ENCODE measurements at places on chromosomes 7 and 10.

DNA sequence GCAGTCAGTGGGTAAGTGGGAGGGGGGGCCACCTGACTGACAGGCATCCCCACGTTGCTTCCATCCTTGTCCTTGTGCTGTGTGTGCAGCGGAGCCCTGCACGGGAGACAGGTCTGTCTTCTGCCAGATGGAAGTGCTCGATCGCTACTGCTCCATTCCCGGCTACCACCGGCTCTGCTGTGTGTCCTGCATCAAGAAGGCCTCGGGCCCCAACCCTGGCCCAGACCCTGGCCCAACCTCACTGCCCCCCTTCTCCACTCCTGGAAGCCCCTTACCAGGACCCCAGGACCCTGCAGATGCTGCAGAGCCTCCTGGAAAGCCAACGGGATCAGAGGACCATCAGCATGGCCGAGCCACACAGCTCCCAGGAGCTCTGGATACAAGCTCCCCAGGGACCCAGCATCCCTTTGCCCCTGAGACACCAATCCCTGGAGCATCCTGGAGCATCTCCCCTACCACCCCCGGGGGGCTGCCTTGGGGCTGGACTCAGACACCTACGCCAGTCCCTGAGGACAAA is 24.8 kb downstream of the TBATA start:
- no peak for DNase-seq

DNA sequence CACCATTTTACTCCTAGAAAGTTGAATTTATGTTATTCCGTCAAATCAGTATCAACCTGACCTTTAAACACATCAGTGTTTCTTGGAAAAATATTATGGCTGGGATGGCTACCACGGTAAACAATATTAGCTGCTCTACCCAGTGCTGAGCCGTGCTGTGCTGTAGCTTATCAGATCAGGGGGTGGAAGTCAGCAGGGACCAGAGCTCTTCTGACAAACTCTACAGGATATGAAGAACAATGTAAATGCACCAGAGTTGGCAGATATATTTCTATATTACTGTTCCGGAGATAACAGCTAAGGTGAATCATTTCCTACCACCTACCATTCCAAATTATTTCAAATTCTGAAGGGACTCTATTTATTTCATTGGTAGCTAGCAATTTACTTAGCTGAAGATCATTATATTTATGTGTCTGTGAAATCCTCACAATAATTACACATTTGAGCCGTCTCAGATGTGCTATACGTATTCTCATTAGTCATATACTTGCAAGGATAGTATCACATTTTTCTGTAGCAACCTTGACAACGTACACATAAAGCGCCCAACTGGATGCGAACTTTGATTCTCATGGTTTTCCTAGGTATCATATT is 76.5 kb downstream of the TEX36 start:
- no peak for DNase-seq

DNA sequence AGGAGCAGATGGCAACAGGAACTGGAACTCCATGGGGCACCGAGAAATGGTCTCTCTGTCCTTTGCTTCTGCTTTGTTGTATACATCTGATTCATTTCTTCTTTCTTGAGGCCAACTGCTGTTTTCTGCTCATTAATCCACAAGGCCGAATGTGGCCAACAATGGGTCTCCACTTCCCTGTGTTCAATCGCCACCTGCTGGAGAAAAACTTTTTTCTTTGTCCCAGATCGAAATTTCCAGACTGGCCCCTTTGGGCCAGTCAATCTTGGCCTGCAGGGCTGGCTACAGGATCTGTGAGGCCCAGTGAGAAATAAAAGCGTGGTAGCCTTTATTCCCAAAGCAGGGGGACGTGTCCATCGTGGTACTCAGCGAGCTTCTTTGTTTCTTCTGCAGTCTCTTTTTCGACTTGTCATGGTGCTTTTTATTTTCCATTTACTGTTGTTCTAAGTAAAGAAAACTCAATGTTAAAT is 58.8 kb downstream of the PARP12 start:
- peak; percentile 3 for DNase-seq

GRCh38 chr7:116957874-116958273 is 4.6 kb downstream of the ST7 start:
- DNase-seq, result no peak

- no peak for DNase-seq
Measured at GRCh38 chr7:74598558-74598957, 59.0 kb upstream of the GTF2I start.

DNA sequence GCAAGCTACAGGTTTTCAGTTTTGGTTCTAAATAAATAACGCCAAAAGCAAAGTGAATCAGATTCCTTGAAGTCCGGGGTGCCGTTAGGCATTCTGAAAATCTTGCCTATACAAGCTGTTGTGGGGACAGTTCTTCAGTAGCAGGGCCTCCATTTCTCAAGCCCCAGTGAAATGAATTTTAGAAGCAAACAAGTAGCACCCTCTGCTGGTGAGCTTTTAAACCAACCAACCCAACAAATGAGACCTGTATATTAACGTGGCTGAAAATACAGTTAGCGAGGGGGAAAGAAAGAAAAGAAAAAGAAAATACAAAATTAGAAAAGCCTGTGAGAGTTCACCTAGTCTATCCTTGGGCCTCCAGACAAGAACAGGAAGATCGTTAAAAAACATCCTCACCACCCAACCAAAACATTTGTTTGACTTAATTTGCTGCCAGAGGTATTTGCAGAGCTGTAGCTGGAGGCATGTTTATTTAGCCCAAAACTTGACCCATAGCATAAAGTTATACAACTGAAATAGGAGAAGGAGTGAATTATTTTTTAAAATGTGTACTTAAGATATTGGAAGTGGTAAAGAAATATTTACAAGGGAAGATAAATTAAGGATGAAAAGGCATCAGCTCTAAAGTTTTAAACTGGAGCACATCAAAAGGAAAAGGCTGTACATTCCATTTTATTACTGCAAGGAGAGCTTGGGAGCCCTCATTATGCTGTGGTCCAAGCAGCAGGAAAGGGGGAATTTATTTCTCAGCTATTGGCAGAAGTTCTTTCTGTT is 98.9 kb downstream of the DYNC1I1 start:
- no peak for DNase-seq

- no peak for DNase-seq
Measured at GRCh38 chr7:77631820-77632219, 64.4 kb upstream of the RSBN1L start.

- DNase-seq, result no peak
Measured at GRCh38 chr10:103225939-103226338, 19.7 kb upstream of the RPEL1 start.

- DNase-seq, result no peak
Measured at GRCh38 chr7:108697254-108697653, 127.6 kb downstream of the DNAJB9 start.

DNA sequence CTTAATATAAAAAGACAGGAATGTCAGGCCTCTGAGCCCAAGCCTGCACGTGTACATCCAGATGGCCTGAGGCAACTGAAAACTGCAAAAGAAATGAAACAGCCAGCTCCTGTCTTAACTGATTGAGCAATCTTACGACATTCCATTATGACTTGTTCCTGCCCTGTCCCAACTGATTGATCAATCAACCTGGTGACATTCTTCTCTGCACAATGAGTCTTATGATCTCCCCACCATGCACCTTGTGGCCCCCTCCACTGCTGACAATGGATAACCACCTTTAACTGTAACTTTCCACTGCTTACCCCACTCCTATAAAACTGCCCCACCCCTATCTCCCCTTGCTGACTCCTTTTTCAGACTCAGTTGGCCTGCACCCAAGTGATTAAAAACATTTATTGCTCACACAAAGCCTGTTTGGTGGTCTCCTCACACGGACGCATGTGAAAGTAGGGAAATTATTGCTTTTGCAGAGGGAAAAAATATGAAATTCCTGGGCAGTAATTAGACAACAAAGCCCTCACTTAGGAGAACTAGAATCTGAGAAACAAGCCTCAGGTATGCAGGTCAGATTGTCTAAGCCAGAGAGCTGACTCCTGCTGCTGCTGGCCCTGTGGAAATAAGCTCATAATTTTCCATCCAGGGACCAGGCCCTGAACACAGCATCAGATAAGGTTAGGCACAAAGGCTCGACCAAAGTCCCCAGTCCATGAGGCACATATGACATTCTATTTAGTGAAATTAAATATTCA is 5.3 kb downstream of the CYP3A7 start:
- DNase-seq, result no peak

GRCh38 chr10:125444790-125445189 is 238.2 kb downstream of the TEX36 start:
- DNase-seq, result no peak

- no peak for DNase-seq
Measured at GRCh38 chr10:16231176-16231575, 205.6 kb upstream of the PTER start.

GRCh38 chr7:101118856-101119255 is 8.0 kb upstream of the SERPINE1 start:
- DNase-seq, result no peak

DNA sequence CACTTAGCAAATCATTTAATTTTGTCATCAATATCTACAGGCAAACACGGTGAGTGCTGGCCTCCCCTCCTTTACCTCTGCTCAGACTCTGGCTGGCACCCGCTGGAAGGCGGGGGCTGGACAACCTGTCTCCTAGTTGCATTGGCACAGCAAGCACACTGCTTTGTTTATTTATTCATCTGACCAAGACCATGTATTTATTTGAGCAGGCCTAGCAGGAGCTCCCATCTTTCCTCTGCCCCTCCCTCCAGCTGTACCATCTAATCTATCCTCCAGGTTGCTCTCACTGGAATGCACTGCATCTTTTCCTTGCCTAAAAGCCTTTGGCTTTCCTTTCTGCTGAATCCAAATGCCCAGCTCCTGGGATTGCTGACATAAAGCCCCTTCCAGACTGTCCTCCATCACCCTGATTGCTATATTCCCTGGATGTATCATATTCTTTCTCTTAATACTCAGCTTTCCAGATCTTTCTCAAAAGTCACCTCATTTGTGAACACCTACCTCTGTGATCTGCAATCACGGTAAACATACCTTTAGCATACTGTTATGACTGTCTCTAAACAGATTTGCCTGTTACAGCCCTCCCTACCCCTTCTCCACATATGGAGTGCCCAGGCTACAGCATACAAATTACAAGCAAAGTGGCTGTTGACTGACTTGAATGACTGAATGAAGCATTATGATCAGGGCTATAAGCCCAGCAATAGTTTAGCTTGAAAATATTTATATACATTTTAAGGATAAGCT is 9.6 kb downstream of the ELMO1 start:
- no peak for DNase-seq

DNA sequence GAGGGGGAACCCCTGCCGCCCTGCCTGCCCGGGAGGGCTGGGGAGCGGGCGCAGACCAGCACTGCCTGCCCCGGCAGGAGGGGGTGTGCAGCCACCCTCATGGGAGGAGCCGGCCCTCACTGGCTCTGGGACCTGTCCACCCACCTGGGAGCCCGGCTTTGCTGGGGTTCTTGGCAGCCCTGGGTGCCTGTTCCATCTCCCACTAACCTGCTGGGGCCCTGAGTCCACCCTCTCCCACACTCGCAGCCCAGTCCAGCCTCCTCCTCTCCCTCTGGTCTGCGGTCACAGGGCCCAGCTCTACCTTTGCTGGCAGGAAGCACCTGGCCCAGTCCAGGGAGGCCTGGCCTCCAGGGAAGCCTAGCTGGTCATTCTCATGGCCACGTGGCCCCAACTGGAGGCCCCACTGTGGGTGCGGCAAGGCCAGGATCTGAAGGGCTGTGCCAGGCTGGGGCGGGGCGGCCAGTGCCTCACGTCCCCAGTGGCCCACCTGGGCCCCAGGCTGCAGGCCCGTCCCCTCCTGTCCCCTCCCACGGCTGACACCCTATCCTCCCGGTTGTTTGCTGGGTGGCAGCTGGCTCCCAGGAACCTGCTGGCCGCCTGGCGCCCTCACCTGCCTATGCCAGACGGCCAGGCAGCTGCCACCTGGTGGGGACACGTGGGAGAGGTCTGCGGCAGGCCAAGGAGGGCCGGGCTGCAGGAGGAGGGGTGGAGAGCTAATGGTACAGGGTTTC is at the start of gene TMEM184A:
Gene TMEM184A, minus strand, starts transcription at position 393 of the 731 bp plus-strand sequence. CDS start 721 bp downstream, outside the sequence.
- no peak for DNase-seq

DNA sequence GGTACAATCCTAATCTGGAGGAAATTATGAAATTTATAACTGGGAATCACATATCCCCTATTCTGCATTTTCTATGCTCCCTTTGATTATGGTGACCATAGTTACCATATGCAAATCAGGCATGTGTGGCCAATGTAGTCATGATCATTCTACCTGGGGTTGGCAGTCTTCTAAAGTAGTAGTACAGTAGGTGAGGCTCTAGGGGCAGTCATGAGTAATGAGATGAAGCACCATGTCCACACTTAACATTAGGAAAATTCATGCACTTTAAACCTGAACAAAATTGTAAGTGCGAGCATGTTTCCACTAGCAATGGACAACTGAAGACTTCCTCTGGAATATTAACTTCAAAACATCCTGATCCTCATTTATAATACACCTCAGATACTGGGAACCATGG is 545.9 kb downstream of the SUGCT start:
- no peak for DNase-seq

DNA sequence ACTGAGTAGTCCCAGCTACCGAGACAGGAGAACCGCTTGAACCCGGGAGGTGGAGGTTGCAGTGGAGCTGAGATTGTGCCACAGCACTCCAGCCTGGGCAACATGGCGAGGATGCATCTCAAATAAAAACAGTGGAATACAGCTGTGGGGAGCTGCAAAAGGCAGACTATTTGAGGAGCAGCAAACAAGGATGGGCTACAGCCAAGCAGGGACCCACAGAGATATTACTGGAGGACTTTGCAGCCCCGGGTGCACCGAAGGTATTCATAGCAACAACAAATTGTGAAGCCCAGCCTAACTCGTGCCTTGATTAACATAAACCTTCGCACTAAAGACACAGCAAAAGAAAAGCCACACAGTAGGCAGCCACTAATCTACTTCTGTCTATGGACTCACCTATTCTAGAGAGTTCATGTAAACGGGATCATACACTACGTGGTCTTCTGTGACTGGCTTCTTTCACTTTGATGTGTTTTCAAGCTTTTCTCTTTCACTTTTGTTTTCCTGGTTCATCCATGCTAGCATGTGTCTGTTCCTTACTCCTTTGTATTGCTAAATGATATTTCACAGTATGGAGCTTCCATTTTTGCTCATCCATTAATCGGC is 34.0 kb downstream of the PODXL start:
- DNase-seq, result no peak

DNA sequence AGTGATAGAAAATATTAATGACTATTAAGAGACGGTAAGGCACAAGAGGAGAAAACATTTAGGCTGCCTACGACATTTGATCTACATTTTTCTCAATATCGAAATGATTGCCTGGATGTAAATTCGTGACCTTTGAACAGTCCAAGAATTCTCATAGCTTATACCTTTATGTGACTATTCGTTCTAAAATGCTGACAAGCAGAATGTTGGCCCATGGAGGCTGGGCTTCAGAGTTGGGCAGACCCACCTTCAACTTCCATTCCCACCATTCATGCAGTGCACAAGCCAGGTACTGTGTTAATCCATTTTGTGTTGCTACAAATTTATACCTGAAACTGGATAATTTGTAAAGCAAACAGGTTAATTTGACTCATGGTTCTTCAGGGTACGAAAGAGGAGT is 441.4 kb upstream of the COBL start:
- DNase-seq, result no peak

GRCh38 chr7:112199672-112200071 is 6.5 kb downstream of the DOCK4 start:
- DNase-seq, result no peak

Data from stimulated activated CD4-positive, alpha-beta T cell treated with anti-CD3 and anti-CD28 coated beads, Interleukin-2, amount 100 ng/mL, for 4 hours (primary cell).